ENCODE measurements at places on chromosomes 4 and X.
A peak's percentile ranks its signal among the peaks of the same experiment; 100 is the strongest.

DNA sequence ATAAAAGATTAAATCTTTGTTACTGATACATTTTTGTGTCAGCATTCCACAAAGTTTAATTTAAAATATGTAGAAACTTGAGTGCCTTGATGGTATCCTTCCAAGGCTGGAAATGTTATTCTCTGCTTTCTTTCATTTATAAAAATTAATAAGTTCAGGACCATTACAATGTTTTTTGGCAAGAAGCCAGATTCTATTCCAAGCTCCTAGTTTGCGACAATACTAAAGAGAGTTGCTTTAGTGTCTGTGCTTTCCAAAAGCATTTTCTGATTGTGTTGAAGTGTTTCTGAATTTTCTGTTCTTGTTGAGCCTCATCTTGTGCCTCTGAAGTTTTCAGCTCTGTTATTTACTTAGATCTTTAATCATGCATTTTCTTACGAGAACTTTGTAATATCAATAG, 516.2 kb downstream of the KCTD8 start:
- no peak for DNase-seq

GRCh38 chrX:9668537-9668936, 97.1 kb downstream of the GPR143 start:
- no peak for DNase-seq

- DNase-seq: no peak
These were observed 1178.9 kb upstream of the DIAPH2 start for GRCh38 chrX:95505721-95506120.

DNA sequence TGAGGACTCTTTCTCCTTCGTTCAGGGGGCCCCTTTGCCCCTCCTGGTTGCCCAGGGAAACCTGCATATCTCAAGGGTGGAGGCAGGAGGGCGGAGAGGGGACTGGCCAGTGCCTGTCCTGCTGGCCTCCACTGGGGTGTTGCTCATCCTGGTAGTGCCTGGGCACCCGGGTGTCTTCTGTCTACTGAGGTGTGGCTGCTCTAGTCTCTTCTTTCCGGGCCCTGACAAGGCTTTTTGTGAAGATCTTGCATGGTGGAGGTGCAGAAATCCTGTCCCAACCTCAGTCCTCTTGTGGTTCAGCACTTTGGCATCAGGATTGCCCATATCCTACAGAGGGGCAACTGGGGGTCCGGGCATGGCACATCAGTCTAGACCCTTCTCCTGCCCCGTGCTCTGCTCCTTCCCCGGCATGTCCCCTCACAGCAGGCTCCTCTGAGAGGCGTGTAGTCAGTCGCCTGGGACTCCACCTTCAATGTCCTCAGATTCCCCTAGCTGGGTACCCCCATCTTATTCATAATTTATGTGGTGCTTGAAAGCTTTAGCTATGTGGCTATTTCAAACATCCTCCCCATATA, 1.9 kb downstream of the CCDC110 start:
- DNase-seq: no peak

DNA sequence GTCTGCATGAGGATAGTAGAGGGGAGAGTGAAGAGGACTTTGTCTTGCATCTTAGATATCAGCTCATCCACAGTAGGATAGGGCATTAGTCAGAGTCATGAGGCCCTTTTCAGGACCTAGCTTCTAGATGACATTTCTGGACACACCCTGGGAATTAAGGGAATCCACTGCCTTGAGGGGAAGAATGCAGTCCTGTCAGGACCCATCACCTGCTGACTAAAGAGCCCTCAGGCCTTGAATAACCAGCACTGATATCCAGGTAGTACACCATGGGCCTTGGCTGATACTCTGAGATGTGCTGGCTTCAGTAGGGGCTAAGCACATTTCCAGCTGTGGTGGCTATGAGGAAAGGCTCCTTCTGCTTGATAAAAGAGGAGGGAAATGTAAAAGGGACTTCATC, 134.4 kb downstream of the EDA2R start:
- DNase-seq: no peak

- DNase-seq: no peak
These were observed 217.6 kb downstream of the PTTG2 start for GRCh38 chr4:38177641-38178391.

DNA sequence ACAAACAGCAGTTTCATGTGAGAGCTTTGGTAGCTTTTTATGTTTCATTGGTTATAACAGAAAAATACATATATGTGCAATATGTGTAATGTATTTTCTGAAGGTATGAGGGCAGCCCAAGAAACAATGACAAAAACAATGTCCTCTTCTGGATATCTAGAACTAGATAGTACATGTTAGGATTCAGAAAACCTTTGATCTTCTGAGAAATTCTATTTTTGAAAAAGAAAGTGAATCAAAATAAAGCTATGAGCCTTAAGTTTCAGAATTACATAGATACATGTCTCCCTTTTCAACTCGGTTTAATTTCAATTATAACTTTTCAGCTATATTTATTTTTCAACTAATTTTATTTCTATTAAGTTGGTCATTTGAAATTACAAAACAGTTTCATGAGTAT, 131.9 kb downstream of the REELD1 start:
- no peak for DNase-seq

DNA sequence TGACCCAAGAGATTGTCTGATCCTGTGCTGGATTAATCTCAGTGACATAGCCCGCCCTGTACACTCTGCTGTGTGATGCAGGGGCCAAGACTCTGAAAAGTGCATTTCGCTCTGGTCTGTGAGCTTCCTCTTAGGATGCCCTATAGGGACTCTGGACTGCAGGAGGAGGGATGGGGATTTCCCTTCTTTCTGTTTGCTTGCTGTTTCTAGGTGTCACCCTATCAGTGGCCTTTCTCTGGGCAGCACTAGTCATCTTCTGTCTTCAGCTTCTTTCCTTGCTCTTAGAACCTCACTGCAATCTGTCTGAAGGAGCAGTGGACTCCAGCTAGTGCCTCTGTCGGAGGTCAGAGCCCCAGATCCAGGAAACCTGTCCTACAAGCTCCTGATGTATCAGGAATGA, 34.5 kb upstream of the SCRG1 start:
- DNase-seq: no peak

- DNase-seq: peak; percentile 77
These were observed 48.5 kb downstream of the PRPS1 start for GRCh38 chrX:107676559-107677378.

GRCh38 chr4:106287353-106287969, 28.5 kb downstream of the TBCK start:
- DNase-seq: no peak

DNA sequence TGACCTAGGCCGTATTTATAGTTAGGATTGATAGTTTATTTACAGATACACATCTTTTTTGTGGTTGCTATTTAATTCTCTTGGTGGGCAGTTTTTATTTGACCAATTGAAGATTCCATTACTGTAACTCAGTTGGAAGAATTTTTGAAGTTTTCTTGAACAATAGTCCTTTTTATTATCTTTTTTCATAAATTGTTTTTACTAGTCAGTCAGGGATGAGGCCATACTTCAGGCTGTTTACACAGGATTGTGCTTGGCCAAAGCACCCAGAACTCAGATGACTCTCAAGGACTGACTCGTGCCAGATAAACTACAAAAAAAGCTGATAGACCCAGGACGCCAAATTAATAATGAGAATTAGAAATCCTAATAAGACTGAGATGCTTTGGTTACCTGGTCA, 7.0 kb downstream of the HERC3 start:
- no peak for DNase-seq

GRCh38 chrX:108159028-108159670, 67.6 kb downstream of the ATG4A start:
- no peak for DNase-seq

- no peak for DNase-seq
These were observed 108.2 kb downstream of the PCDH7 start for GRCh38 chr4:30828264-30828926.

DNA sequence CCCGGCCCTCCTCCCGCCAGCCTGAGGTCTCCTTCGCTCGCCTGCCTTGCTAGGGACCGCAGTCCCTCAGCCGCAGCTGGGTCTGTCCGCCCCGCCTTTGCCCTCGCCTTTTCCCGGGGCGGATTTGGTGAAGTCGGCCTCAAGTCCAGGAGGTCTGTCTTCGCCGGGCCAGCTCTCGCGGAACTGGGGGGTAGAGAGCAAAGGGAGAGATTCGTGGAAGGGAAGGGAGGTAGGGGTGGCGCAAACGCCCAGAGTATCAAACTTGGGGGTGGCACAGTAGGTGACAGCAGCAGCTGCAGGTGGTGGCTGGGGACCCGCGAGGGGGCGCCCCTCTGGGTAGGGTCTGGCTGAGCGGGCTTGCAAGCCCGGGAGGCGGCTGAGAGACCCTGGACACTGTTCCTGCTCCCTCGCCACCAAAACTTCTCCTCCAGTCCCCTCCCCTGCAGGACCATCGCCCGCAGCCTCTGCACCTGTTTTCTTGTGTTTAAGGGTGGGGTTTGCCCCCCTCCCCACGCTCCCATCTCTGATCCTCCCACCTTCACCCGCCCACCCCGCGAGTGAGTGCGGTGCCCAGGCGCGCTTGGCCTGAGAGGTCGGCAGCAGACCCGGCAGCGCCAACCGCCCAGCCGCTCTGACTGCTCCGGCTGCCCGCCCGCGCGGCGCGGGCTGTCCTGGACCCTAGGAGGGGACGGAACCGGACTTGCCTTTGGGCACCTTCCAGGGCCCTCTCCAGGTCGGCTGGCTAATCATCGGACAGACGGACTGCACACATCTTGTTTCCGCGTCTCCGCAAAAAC, at the start of gene NPY2R:
Gene NPY2R (plus strand): TSS at position 379 of the 797 bp plus-strand sequence. CDS start 5,304 bp downstream, outside the sequence.
- DNase-seq: peak; percentile 45

DNA sequence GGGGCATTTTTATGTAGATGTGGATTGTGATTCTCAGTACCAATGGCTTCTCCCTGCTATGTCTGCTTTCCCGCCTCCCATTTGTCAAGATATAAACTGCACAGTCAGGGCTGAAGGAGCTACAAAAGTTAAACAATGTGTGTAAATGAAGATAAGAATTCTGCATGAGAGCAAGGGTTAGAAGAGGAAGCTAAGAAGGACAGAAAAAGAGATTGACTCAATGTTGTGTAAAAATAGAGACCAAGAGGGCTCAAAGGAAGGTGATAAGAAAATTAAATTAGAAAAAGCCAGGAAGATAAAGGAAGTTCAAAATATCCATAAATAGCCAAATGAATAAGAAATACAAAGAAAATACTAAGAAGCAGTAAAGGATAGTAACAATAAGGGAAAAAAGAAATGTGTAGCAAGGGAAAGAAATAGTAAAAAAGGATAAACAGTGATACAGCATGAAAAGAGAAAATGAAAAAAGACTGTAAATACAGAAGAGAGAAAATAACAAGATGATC, 82.5 kb downstream of the AMELX start:
- no peak for DNase-seq

DNA sequence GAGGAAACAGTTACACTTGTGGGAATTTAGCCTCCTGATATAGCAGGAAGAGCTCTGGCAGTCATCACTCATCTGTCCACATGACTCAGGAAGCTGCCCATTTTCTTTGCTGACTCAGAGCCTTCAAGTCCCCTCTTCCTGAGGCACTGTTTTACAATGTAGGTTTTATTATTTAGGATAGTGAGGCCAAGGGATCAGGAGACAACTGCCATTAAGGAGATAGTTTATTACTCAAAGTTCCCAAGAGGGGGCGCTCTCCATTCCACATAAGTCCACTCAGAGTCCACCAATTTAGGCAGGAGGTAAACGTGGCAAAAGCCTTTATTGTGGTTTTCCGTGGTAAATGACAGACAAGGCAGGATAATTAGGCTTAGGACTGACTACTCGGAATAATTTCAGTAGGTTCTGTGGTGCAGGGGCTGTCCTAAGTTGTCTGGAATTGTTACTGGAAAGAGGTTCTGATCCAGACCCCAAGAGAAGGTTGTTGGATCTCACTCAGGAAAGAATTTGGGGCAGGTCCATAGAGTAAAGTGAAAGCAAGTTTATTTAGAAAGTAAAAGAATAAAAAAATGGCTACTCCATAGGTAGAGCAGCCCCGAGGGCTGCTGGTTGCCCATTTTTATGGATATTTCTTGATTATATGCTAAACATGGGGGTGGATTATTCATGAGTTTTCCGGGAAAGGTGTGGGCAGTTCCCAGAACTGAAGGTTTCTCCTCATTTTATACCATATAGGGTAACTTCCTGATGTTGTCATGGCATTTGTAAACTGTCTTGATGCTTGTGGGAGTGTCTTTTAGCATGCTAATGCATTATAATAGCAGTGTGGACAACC, 96.0 kb upstream of the RAB40AL start:
- no peak for DNase-seq

DNA sequence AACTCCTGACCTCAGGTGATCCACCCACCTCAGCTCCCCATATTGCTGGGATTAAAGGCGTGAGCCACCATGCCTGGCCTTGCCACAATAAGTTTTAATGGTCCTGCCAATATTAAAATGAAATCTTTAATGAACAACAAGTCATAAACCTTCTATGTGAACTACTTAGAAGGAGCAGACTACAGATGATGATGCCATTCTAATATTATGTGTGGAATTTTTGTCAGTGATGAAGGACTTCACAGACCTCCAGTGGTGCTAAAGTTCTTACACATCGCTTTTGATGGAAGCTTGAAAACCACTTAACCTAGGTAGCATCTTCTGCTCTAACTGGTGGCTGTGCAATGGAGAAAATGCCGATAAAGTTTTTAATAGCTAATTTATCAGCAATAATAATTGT, 331.4 kb downstream of the CCSER1 start:
- no peak for DNase-seq

GRCh38 chr4:55396308-55397125, 760 bp downstream of the TMEM165 start:
- peak; percentile 84 for DNase-seq

GRCh38 chrX:134692990-134693389, 34.7 kb upstream of the PLAC1 start:
- DNase-seq: no peak

- no peak for DNase-seq
These were observed 577.4 kb upstream of the FTHL17 start for GRCh38 chrX:31649201-31649600.

DNA sequence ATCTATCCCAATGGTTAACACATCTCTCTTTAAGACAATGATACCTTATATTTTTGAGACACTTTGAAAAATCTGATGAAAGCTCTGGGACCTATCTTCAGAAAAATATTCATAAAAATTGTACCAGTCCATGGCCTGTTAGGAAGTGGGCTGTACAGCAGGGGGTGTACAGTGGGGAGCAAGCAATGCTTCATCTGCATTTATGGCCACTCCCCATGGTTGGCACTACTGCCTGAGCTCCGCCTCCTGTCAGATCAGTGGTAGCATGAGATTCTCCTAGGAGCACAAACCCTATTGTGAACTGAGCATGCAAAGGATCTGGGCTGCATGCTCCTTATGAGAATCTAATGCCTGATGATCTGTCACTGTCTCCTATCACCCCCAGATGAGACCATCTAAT, 42.6 kb downstream of the C4orf51 start:
- no peak for DNase-seq

- no peak for DNase-seq
These were observed 398.2 kb downstream of the MID1IP1 start for GRCh38 chrX:39199429-39199828.

GRCh38 chr4:4339504-4340085, 47.3 kb upstream of the NSG1 start:
- no peak for DNase-seq

DNA sequence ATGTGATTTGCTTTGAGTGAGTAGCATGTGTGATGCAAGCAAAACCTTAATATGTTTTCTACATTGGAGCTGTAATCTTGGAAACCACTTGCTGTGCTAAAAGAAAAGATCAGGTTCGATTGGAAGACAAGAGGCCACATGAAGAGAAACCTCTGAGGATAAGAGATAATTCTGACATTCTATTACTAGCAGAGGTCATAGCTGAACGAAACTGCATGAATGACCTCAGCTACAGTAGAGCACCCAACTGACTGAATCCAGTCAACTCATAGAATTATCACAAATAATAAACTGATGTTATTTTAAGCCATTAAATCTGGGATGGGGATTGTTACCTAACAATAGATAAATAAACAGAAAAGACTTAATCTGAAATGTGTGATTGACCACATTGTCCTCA, 147.1 kb downstream of the CAMK2D start:
- no peak for DNase-seq
